ENCODE measurements at places on chromosomes 7 and 10. TPM values are rescaled to one million over a fixed set of nuclear protein-coding genes. Genes with fewer than 3 reads are reported as not detected.

The BLVRA gene
- 31.9 TPM for total RNA-seq

The HTR7 gene
- 8.2 TPM for total RNA-seq

The LIPM gene
- total RNA-seq = not detected

The SPDYE8 gene
- total RNA-seq = not detected

The PRSS2 gene
- not detected for total RNA-seq

The CDK13 gene
- 63.1 TPM for total RNA-seq

The VGF gene
- total RNA-seq = under 0.01 TPM

The ZNF37A gene
- 17.5 TPM for total RNA-seq

The ABCA13 gene
- total RNA-seq = 0.56 TPM

The FAM131B gene
- 3.1 TPM for total RNA-seq

The NRBF2 gene
- 25.9 TPM for total RNA-seq

The FGF8 gene
- total RNA-seq = 0.19 TPM

The RADIL gene
- 0.38 TPM for total RNA-seq

The CADPS2 gene
- 14.4 TPM for total RNA-seq
